ENCODE measurements at places on chromosomes 7 and 10.

DNA sequence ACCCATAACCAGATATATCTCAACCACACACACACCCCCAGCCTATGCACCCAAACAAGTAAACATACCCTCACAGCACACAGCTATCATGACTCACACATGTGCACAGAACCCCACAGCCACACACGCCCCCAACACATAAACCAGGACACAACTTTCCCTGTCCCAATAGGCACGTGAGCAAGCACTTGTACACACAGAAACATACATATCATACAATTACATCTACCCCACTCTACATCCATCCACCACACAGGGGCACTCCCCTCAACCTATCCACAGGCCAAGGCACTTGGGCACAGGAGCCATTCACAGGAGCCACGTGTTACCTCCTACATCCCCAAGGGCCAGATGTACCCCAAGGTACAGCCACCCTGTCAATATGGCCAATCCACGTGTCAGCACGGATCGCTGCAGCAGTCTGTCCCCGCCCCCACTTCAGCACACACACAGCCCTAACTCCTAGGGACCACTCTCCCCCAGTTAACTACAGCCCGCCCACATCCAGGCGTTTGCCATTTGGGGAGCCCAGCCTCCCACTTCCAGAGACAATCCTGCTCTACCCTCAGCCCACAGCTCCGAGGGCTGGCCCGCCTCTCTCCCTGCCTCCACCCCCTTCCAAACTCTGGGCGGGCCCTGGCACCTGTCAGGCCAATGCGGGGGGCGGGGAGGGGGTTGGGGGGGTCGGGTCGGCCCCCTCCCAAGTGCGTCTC is 163.5 kb downstream of the SH3PXD2A start:
- no peak for DNase-seq

DNA sequence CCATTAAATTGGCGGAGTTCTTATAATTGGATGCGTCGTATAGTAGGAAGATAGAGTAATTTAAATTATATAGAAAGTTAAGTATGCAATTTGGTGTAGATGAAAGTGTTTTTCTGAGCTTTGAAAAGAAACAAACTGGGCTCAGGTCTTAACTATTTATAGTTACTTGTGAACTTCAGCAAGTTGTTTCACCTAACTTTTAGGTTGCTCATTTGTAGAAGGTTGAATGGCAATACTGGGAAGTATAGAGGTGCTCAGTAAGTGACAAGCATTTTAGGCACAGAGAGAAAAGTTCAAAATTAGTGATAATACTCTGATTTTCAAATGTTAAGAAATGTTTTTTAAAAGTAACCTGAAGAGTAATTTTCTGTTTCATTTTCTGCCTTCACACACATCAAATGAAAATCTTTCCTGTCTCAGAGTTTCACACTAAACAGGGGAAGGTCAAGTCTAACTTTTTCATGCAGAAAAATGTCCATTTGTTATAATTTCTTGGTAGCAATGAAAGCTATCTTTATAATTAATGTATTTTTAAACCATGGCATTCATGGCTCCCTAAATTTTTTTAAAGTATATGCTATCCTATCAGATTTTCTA is 146.5 kb downstream of the PHF14 start:
- DNase-seq = no peak

- DNase-seq = no peak
Measured at GRCh38 chr10:109587366-109587765, 335.9 kb downstream of the XPNPEP1 start.

DNA sequence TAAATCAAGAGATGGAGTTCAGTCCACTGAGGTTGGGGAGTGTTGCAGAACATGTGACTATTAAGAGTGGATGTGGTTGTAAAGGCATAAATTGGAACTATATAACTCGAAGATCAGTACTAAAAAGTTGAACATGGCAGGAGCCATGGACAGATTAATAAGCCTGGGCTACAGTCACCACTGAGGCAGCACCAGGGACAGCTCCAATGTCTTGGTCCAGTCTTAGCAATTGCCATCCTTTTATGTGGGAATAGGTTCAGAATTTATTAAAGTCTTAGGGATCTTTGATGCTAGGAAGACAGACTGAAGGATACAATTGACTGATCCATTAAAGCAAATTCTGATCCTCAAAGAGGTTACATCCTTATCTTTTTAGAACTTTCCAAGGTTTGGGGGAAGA is 156.6 kb downstream of the ADRA2A start:
- DNase-seq = no peak

- no peak for DNase-seq
Measured at GRCh38 chr10:42934351-42934811, 142.5 kb upstream of the RET start.

DNA sequence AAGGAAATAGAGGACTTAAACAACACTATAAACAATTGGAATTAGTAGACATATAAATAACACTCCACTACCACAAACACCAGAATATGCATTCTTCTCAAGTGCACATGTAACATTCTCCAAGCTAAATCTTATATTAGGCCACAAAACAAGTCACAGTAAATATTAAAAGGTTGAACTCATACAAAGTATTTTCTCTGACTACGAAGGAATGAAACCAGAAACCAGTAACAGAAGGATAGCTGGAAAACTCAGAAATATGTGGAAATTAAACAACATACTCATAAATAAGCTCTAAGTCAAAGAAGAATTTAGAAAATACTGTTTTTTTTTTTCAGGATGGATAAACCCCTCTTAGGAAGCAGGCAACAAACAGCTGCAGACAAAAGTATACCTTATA is 77.4 kb upstream of the IGFBP3 start:
- DNase-seq = no peak

GRCh38 chr10:47381103-47381395 is 3.0 kb downstream of the ZNF488 start:
- no peak for DNase-seq

- DNase-seq = no peak
Measured at GRCh38 chr7:157253850-157254249, 83.0 kb upstream of the DNAJB6 start.

GRCh38 chr7:101953248-101953819 is 135.9 kb downstream of the CUX1 start:
- DNase-seq = no peak

GRCh38 chr7:99737726-99738125 is 2.7 kb upstream of the CYP3A7 start:
- no peak for DNase-seq

- no peak for DNase-seq
Measured at GRCh38 chr10:128052696-128053095, 73.5 kb downstream of the MKI67 start.

DNA sequence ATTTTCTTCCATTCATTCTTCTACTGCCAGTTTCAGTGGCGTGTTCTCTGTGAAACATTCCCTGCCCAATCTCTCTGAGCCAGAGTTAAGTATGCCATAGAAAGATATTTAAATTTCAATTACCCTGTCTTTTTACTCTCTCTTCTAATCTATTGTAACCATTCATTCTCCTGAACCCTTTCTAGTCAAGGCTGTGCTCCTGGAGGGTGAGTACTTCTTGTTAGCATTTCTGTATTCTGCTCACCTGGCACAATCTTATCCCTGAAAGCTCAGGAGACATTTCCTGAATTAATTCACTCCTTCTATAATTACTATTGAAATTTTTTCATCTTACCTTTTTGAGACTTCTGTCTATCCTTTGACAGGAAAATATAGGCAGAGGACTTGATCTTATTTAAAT is 271.7 kb downstream of the HGF start:
- DNase-seq = no peak

GRCh38 chr7:32224276-32224675 is 154.1 kb upstream of the PDE1C start:
- DNase-seq = no peak

- no peak for DNase-seq
Measured at GRCh38 chr7:130270947-130271800, 4.5 kb downstream of the CPA2 start.

- no peak for DNase-seq
Measured at GRCh38 chr7:111168182-111168581, 77.3 kb downstream of the LRRN3 start.
